Activated CD4-positive, alpha-beta T cell treated with anti-CD3 and anti-CD28 coated beads for 24 hours (primary cell): ENCODE measurements at places on chromosomes 16 and 17.

GRCh38 chr16:1182950-1183907 lies 30.3 kb downstream of the CACNA1H start:
- DNase-seq: no peak

GRCh38 chr16:11994143-11995119 lies 17.9 kb downstream of the SNX29 start:
- DNase-seq: no peak

DNA sequence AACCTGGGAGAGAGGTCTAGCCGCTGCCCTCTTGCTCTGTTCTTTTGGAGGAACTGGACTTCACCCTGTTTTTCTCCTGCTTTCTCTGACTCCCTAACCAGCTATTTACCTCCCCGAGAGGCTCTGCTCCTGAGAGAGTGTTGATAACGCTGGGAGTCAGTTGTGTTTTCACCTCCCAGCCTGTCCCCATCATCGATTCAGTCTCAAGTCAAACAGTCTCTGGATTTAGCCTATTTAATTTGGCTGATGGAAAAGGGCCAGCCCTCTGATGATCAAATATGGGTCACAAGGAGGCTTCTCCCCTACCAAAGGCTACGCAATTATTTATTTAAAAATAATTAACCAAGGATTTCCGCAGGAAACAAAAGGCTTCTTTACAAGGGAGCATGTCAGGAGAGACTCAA lies 31.8 kb downstream of the HNF1B start:
- DNase-seq: no peak

DNA sequence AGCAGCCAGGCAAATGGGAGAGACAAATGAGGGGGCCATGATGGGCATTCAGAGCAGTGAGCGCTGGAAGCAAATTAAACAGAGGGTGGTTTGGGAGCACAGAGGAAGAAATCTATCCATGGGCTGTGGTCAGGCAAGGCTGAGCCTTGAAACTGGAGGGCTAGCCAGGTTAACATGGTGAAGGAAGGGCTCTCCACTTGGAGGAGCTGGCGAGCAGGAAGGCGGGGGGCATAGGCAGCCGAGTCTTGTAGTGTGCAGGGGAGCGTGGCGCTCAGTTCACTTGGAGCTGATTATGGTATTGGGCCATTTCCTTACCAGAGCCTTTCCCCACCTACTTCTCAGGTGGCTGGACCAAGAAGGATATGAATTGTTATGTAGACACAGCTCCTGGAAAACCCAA lies 189.7 kb downstream of the SNX29 start:
- DNase-seq: no peak

DNA sequence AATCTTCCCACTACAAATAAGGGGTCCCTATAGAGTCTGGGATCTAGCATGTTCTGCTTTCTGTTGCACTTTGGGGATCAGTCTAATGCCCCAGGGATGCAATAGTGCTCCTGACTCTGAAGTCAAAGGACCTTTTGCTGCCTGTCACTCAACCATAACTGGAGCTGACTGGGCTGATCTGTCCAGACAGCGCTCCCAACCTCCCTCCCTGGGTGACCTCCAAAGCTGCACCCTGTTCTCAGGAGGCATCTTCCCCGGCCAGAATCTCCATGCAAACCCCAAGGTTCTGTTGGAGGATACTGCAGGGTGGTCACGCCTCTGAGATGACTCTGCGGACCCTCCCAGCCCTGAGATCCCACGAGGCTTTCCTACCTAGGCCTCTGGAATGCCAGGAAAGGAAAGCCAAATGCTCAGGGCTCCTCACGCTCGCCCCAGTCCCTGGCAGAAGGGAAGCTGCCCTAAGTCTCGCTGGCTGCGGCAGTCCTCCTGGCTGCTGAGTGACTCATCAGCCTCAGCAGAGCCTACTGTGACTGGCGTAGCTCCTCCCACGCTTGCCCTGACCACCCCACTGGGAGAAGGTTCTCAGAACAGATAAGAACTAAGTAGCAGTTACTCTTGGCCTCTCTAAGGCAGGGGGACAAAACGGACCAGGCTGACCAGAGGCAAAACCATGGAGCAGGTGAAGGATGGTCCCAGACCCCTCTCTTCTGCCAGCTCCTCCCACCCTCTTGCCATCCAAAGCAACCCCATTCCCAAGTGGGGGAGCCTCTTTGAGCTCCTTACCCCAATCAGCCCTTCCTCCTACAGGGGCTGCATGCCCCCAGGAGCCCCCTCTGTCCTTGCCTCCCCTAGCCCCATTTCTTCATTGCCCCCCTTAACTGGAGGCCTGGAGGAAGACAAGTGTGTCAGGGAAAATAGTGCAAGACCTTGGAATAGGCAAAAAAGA lies 124.1 kb upstream of the TNRC6C start:
- DNase-seq: peak; percentile 41

DNA sequence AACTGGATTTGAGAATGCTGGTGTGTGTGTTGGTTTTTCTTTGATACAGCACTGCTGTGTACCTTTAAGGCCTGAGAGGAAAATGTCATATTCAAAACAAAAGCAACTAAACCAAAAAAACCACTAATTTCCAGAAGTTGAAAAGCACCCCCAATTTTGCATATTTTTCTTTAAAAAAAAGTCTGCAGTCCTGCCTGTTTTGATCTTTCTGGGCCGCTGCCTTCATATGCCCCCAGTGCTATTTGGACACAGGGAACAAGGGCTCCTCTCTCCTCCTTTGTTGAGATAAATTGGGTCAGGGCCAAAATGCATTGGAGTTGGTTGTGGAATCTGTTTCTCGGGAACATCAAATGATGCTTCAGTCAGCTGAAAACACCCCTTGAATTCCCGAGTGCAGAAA lies 26.9 kb downstream of the GPT2 start:
- no peak for DNase-seq

- no peak for DNase-seq
These were observed 363.9 kb upstream of the TNRC6C start for GRCh38 chr17:77594416-77595209.

GRCh38 chr17:30950669-30951399 lies 20.0 kb upstream of the RNF135 start:
- no peak for DNase-seq

DNA sequence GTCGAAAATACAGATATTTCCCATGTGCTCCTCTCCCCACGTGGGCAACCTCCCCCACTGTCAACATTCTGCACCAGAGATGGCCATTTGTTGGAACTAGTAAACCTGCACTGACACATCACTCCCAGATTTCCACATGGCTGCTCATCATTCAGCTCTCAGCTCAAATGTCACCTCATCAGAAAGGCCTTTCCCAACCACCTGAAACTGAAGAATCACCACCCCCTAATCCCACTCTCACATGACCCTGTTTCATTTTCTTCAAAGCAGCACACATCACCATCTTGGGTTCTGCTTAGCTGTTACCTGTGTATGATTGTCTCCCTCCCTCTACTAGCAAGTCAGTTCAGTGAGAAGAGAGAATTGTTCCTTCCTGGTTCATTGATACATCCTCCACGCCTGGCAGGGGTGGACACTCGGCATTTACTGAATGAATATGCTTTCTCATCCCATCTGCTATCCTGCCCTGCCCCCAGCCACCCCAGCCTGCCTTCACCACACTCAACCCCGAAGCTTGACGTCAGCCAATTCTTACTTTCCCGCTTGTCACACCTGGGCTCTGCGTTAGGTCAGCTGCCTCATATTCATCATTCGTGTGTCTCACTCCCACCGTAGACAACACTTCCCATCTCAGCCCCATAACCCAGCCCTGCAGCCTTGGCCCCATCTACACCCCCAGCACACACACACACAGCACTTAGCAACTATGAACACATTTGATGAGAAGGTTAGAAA lies 1.5 kb downstream of the C17orf114 start:
- no peak for DNase-seq

GRCh38 chr17:58513965-58514769 lies at the start of gene MTMR4:
Gene MTMR4 (minus strand): TSS chr17:58514638. CDS start chr17:58514407, 231 bp downstream.
- DNase-seq: peak; percentile 60

- DNase-seq: peak; percentile 48
These were observed 18.6 kb upstream of the ZNF629 start for GRCh38 chr16:30805370-30806169.

- peak; percentile 17 for DNase-seq
These were observed 74.8 kb upstream of the SMURF2 start for GRCh38 chr17:64736804-64737492.

GRCh38 chr16:75266738-75267630 lies 15.6 kb upstream of the BCAR1 start:
- DNase-seq: no peak

DNA sequence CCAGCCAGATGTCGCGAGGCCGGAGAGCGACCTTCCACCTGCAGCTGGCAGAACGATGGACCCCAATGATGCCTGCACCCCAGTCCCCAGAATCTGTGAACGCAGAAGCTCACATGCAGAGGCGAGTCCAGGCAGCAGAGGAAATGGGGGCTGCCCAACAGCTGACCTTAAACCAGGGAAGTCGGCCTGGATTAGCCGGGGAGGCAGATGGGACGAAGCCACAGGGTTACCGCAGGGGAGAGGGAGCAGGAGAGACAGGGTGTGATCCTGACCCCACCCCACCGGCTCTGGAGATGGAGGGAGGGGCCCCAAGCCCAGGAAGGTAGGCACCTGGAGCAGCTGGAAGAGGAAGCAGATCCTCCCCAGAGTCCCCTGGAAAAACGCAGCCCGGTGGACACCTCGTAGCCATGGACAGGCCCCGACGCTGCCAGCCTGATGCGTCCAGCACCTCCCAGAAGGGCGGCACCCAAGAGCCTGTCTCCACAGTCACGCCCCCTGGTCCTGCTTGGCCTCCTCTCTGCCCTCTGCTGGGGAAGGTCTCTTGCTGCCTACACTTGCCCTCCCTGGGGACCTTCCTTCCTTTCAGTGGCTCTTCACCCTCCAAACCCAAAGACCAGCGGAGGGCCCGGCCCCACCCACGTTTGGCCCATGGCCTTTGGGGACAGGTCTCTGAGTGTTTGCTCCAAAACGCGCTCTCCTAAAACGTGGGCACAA lies 37.3 kb downstream of the PIEZO1 start:
- DNase-seq: no peak

- no peak for DNase-seq
These were observed 6.4 kb downstream of the AOC3 start for GRCh38 chr17:42857389-42857788.

DNA sequence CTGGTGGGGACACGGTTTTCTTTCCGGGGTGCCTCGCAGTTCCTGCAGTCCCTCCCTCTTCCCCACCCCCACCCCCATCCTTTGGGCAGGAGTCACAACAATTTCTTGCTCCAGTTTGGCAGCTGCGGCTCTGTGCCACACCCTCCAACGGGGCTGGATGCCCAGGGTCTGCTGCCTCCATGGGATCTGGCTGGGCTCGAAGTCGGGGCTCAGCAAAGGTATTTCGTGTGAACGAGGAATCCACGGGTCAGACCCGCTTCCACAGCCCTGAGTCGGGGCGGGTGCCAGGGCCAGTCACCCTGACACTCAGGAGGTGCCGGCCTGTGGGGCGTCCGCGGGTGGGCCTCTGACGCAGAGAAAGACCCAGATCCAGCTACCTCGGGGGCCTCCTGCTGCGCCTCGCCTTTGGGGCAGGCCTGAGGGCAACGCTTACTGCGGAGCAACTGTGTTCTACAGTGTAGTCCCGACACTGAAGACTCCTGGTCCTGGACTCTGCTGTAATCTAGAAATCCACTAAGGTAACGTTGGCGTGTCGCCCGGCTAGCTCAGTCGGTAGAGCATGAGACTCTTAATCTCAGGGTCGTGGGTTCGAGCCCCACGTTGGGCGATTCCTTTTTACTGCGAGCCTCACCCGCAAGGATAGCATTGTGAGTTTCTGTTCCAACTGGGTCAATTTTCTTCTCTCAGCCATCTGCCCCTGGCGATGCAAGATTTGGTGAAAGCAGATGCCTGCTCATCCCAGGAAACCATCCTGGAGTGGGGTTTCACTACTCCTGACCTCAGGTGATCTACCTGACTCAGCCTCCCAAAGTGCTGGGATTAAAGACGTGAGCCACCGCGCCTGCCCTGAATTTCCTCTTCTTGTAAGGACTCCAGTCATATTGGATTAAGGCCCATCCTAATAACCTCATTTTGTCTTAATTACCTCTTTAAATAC lies 12.6 kb upstream of the OR1F1 start:
- no peak for DNase-seq
